Chondrocyte (in vitro differentiated cells): ENCODE measurements at places on chromosomes 2 and 18.

- no peak for DNase-seq
These were observed 124.0 kb upstream of the APCDD1 start for GRCh38 chr18:10330428-10330827.

DNA sequence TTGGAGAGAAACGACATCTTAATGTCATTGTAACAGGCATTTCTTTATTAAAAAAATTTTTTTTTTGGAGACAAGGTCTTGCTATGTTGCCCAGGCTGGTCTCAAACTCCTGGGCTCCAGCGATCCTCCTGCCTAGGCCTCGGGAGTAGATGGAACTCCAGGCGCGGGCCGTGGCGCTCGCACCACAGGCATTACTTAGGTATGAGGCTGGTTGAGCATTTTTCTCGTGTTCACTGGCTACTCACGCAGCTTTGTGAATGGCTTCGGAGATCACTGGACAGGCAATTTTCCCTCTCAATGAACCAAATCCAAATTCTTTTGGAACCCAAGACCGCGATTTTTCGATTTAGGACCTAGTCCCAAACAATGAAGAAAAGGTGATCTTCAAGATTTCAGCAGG, 795 bp upstream of the TCF7L1 start:
- no peak for DNase-seq

DNA sequence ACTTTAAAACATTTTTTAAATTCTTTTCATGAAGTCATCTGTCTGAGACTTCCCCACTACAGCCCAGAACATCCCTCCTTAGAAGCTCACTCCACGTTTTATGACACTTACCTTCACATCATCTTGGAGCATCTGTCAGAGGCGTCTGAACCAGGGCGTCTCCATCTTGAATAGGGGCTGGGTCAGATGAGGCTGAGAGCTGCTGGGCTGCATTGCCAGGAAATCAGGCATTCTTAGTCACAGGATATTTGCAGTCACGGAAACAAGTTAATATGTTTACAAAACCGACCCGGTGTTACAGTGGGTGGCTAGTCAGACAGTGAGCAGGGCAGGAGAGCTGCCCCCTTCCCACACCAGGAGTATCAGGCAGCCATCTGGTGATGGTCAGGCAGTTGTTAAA, 456.5 kb downstream of the FBXO15 start:
- no peak for DNase-seq

DNA sequence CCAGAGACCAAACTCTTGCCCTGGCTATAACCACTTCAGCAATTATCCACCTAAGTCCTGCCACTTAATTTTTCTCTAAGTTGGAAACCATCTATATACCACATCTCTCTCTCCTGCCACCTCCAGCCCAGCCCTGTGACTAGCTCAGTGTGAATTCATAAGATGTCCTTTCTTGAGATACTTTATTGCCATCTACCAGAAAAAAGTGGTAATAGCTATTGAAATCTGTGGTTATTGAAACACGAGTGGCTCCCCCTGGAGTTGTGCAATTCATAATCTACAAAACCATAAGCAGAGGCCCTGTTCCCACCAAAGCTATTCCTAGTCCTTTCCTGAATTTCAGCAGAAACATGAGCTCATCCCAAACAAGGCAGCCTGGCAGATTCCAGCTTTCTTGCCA, 324.0 kb downstream of the TXNL1 start:
- no peak for DNase-seq

DNA sequence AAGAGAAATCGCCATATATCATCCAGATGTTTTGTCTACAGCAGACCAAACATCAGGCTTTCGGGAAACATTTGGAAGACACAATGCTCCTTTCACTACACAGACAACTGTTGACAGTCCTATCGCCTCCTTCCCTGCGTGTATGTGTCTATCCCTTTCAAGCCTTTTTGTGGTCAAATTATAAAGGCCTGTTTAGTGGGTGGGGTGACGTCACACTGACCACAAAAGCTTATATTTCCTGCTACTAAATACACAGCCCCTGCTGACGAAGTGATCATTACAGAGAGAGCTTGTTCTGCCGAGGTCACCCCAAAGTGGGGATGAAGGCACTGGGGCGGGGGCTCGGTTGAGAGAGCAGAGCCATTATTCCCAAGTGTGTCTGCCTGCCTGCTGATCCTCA, 302.7 kb upstream of the TNP1 start:
- no peak for DNase-seq

- no peak for DNase-seq
These were observed 219.0 kb downstream of the ZNF521 start for GRCh38 chr18:25132786-25133496.

DNA sequence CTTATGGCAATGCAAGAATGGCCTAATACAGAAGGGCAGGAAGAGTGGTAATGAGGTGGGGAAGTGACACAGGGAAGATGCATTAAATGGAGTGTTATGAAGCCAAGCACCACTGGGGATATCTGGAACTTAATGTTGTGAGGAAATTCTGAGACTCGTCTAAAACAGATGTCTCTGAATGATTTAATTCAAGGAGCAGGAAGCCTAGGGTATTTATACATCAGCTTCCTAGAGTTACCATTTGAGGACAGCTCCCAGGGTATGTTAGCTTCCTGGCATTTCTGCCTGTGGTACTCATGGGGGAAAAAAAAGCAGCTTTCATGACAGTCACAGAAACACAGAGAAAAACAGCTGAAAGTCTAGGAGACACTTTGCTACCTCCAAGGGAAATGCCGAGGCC, 989.5 kb downstream of the CBLN2 start:
- no peak for DNase-seq

DNA sequence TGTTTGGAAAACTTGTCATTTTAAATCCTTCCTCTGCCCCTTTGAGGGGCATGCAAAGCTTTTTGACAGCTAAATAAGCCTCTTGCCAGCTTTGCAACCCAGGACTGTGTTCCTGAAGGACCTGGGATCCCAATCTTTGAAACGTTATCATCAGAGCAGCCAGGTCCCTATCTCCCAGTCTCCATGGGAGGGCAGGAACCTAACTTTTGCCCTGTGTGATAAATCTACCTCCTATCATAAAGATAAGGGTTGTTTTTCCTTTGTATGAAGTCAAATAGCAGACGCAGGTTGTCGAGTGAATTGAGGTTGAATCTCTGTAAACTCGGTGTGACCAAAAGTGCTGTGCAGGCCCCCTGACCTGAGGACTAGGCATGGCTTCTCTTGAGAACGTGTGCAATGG, 30.1 kb downstream of the TPRKB start:
- DNase-seq: no peak

DNA sequence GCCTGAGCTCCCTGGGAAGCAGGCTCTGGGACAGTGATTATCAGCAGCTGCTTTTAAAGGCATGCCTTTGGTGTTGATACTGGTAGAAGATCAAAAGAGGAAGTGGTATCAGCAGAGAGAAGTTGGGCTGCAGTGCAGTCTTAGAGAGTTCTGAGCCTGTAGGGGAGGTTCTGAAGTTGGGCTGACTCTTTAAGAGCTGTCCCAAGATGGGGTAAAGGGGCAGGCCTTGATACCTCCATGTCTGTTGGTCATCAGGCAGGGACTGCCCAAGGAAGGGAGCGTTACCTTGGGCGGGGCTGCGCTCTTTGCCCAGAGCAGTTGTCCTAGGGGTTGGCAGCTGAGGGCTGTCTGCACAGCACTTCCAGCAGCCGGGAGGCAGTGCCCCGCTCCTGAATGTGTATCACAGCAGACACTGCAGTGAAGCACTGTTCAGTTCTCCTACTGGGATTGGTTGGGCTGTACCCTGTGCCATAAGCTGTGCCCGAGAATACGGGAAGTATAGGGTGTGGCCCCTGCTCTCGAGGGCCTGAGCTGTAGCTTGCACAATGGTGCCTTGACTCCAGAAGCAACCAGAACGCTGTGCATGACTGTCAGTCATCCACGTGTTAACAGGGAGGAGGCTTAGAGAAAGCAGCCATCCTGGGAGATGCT, 177.0 kb downstream of the CTIF start:
- DNase-seq: no peak

- DNase-seq: no peak
These were observed 342.4 kb downstream of the TNS1 start for GRCh38 chr2:217660423-217660822.

GRCh38 chr2:99812426-99812825, 322.6 kb upstream of the REV1 start:
- no peak for DNase-seq

DNA sequence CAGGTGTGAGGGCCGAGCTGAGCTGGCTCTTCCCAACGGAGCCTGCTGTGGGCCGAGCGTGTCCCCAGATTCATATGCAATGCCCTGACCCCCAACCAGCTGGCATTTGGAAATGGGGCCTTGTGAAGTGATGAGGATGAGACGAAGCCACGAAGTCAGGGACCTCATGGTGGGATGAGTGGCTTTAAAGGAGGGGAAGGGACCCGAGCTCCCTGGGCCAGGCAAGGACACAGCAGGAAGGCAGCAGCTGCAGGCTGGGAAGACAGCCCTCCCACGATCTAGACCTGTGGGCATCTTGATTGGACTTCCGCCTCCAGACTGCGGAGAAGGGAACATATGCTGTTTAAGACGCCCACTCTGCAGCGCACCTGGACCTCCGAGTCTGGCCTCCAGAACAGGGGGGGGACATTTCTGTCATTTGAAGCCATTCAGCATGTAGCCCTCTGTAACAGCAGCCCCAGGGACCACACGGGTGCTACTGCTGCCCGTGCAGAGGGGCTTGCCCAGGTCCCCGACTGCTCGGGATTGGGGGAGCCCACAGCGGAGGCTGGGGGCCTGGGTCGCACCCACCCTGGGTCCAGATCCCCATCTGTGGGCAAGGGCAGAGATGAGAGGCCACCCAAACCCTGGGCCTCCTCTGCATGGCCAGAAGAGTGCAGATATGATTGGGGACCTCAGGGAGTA, 27.2 kb downstream of the KIF1A start:
- DNase-seq: no peak
